Lung microvascular endothelial cell (primary cell): ENCODE measurements at places on chromosomes 13 and 19.
A peak's percentile ranks its signal among the peaks of the same experiment; 100 is the strongest.

DNA sequence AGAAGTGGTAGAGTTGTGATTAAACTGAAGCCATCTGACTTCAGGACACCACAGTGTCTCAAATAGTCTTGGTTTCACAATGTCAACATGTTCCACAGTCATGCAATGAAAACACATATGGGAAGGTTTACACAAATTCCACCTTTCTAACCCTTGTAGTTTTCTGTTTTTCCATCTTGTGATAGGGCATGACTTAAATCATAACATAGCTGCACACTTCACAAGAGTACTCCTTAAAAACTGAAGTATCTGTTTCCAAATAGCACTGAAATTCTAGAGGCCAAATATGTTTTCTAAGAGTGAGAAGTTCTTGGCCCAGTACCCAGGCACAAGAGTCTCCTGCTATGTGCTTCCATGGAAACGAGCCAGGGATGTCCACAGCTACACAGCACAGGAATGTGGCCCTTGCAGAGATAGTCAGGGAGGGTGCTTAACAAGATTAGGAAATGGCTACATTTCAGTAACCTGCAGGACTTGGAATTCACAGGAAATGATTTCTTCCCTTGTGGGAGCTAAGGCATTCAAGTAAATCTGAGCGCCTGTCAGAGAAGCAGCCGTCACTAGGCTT lies 269.1 kb downstream of the NDFIP2 start:
- peak; percentile 51 for DNase-seq

DNA sequence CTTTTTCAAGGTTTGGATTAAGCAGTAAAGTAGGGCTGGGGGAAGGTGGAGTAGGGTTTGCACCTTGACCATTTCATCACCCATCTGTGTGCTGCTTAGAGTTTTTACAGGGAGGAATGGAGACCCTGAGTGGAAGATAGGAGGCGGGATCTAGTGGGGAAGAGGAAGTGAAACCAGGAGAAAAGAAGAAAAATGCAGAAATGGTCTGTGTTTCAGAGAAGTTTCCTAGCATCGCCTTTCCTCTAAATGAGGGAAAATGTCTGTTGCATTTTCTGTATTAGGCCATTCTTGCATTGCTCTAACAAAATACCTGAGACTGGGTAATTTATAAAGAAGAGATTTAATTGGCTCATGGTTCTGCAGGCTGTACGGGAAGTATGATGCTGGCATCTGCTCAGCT lies 64.1 kb downstream of the TPT1 start:
- DNase-seq, result no peak

DNA sequence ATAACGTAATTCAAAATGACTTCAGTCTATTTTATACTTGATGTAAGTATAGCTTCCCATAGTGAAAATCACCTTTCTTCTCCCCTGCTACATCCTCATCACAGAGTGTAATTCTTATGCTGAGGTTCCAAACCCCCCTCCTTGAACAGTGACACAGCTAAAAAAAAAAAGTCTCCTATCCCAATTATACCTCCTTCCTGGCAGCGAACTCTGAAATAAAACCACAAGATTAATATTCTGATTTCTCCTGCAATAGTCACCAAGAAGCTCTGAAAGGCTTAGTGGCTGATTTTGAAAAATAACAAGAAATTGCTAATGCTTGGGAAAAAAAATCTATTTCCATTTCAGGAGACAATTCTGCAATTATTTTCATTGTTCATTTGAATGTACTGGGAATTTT lies 36.3 kb downstream of the EFNB2 start:
- DNase-seq, result no peak

- no peak for DNase-seq
These were observed at the start of gene LGALS7 for GRCh38 chr19:38773469-38774177. LGALS7 (minus strand) TSS chr19:38773517; CDS start chr19:38773492, 25 bp downstream.

GRCh38 chr13:102191951-102192502 lies 209.8 kb downstream of the FGF14 start:
- DNase-seq, result no peak
